ENCODE measurements at places on chromosomes 3 and 15.
A peak's percentile ranks its signal among the peaks of the same experiment; 100 is the strongest.

- no peak for DNase-seq
Measured at GRCh38 chr15:39621210-39621609, 40.3 kb downstream of the THBS1 start.

- DNase-seq = no peak
Measured at GRCh38 chr15:67172172-67172571, 82.3 kb downstream of the AAGAB start.

GRCh38 chr3:126316031-126316461, 41.2 kb downstream of the KLF15 start:
- no peak for DNase-seq

GRCh38 chr3:181741417-181741816, 29.7 kb downstream of the SOX2 start:
- DNase-seq = no peak

DNA sequence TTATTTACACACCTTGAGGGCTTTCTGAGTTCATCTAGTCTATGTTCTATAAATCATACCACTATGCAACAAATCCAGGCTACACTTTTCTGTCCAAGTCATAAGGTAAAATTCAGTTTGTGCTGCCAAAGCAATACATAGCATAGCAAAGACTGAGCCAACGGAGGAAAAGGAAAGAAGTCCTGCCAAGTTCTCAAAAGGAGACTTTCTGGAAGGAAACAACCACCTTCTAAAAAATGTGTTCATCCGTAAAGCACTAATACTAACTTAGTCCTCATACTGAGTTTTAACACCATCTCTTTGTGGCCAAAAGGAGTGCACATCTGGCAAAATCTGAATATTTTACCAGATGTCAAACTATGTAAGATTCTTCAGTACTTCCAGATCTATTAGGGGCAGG, 620.2 kb downstream of the RBMS3 start:
- DNase-seq = no peak

DNA sequence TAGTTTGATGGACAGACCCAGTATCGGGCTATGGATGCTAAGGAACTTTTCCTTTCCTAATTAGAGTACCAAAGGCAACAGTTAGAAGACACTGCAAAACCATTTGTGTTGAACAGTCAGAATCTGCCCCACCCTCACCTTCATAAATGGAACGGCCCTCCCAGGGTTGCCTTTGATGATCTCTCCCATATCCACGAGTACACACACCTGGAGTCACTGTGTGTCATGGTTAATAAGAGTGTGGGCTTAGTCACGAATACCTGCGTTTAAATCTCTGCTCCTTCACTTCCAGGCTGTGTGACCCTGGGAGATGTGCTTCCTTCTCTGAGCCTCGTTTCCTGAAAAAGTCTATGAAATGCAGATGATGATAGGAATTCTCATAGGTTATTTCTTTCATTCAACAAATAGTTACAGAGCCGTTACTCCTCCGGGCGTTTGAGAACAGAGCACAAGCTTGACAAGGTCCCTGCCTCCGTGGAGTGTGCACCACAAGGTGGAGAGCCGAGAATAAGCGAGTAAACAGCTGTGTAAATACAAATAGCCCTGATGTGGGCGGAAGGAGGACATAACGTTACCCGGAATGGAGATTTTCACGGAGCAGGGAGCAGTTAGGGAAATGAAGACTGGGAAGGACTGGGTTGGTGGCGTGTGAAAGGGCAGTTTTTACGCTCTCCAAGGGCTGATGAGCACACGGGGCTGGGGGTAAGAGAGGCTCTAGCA, 6.7 kb downstream of the SLC51A start:
- no peak for DNase-seq

DNA sequence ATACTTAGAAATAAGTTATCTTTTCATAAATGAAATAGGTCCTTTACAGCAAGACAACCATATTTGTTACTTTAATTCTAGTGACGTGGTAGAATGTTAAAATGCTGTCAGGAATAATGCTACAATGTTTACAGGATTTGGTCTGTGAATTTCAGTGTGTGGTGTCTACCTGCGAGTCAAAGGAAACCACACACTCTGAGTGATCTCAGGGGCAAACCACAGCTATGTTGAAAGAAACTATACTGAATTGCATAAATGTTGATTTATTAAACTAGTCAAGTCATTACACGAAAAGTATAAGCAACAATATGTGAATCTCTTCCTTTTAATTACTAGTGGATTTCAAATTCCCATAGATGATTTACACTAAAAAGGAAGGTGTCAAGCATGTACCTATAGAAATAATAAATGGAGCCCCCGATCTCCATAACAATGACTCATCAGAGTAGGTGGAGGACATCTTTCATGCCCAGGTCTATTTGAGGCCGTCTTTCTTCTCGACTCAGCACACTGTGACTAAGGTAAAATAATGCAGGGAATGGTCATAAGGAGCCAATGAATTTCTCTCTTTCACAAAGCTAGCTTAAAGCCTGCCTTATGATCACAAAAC, 463.0 kb downstream of the ERC2 start:
- no peak for DNase-seq

DNA sequence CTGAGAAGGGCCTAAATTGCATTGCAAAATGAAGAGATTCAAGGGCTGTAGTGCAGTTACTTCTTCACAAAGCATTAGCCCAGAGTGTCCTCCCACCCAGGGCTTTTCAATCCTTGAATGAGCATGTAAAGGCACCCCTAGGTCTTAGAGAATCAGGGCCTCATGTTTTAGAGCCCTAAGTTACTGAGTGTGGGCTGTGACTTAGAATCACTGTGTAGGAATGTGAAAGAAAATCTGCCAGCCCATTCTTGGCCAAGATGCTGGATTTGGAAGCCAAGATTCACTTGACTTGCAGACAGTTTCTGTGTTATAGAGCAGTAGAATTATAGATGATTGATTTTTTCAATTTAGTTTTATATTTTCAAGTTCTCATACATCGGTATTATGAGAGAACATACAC, 153.2 kb downstream of the MYRIP start:
- no peak for DNase-seq

GRCh38 chr15:35117543-35118265, 32.6 kb upstream of the NANOGP8 start:
- no peak for DNase-seq

DNA sequence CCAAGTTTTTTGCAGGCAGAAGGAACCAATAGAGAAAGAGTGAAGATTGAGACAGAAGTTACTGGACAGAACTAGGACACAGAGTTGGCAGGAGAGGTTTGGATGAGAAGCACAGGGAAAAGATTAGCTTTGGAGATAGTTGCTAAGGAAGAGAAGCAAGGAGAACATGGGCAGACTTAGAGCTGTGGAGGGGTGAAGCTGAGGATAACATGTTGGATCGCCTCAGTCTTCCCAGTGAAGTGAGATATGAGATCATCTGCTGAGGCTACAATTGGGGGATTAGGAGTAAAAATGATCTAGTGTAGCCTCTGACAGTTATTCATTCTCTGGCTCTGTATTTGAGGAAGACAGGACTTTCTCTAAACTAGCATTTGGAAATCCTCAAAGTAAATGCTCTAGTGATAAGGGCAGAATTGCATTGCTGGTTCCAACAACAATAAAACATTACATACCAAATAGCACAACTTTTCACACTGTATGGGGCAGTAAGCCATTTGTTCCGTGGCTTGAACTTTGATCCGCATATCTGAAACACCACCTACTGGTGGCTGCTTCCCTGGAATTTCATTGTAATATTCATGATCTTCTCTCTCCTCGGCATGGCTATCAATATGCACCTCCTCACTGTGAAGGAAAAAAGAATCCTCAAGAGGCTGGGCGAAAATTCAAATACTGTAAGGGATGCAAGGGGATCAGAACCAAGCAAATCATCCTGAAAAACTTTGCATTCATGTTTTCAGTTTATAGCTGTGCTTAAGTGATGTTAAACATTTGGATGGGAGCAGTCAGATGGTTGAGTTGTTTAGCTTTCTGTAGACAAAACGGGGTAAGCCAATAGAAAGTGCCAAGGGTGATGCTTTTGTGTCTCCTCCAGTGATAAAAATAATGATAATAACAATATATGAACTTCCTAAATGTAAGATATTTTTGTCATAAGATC, 22.2 kb upstream of the EID1 start:
- peak; percentile 56 for DNase-seq

GRCh38 chr3:59481776-59482400, 432.1 kb upstream of the CFAP20DC start:
- DNase-seq = no peak

DNA sequence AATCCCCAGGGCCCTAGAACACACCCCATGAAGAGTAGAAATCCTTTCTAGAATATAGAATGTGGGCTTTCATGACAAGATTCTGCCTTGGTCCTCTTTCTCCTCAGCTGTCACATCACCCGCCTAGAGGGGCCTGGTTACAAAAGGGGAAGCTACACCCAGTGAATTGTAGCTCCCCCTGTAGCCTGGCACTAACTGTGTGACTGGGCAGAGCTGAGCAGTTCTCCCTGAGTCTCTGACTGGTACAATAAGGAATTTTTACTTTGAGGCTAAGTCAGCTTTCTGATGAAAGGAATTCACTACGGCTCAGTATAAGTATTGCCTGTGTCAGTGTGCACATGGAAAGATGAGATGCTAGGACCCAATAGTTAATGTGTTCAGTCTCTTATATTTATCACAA, 28.7 kb upstream of the ZNF148 start:
- DNase-seq = peak; percentile 31

DNA sequence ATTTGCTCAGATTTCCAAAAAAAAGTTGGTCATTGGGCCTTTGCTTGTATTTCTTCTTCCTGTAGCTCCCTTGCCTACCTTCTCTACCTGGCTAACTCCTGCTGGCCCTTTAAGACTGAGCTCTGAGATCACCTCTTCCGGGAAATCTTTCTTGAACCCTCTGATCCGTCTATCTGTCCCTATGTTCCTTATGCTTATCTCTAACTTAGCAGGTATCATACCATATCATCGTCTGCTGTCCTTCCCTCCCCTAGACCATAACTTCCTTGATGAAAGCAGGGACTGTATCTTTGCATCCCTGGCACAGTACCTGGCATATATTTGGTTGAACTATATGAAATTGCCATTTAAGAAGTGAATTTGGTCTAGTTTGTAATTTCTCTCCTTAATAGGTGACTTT, 42.3 kb downstream of the PDE8A start:
- DNase-seq = no peak

- DNase-seq = no peak
Measured at GRCh38 chr3:5767304-5767703, 579.8 kb downstream of the EDEM1 start.

DNA sequence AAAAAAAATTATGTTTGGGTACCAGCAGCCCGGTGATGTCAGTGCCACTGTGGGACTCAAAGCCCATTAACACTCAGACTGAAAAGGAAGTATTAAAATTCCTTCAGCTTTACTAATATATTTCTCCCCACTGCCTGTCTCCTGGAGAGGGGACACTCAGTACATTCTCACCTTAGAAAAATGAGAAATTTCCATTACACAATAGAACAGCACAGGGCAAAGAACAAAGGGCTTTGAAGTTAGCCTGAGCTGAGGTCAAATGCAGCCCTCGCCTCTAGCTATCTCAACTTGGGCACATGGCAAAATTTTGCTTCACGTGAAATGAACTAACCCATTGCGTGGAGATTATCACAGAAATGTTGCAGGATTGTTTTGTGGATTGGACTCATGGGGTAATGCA, 80.8 kb downstream of the RARB start:
- DNase-seq = peak; percentile 44

DNA sequence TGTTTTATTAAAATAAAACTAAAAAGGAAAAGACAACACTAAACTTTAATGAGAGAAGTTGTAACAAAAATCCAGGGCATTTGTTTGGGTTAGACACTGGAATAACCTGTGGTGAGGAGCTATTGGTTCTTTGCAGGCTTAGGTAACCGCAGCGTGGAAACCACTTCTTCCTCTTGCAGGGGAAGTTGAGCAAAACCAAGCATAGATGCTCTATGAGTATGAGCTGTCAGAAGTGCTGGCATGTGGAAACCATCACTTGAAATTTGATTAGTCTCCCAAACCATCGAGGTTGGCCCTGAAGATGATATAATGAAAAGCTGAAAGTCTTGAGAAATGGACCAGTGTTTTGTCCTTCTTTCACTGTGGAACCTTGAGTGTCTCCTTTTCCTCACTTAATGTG, 127.1 kb upstream of the RBMS3 start:
- no peak for DNase-seq

DNA sequence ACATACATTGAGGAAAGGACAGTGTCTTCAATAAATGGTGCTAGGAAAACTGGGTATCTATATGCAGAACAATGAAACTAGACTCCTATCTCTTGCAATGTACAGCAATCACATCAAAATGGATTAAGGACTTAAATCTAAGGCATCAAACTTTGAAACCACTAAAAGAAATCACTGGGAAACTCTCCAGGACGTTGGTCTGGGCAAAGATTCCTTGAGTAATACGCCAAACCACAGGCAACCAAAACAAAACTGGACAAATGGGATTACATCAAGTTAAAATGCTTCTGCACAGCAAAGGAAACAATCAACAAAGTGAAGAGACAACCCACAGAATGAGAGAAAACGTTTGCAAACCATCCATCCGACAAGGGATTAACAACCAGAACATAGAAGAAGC, 14.5 kb downstream of the LAMP3 start:
- peak; percentile 47 for DNase-seq

DNA sequence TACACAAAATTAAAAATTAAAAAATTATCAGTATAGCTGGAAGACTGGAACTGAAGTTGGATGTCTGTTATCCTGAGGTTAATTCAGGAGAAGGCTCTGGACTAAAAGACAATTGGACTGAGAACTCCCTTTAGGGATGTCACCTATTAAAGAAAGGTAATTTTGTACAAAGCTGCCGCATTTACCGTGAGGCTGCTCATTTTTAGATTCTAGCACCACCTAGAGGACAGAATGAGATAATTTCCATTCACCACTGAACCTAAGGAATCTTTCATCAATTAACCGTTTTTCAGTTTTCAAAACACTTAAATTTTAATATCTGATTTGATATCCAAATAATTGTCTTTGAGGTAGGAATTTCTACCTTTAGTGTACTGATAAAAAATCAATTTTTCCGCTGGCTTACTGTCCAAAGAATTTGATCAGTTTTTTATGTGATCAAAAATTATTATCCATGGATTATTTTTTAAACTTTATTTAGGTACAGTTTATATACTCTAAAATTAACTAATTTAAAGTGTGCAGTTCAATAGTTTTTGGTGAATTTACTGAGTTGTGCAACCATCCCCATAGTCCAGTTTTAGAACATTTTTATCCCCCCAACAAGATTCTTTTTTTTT, 106.7 kb upstream of the TNIK start:
- no peak for DNase-seq

GRCh38 chr3:177800561-177800960, 603.3 kb upstream of the TBL1XR1 start:
- no peak for DNase-seq

- peak; percentile 90 for DNase-seq
Measured at GRCh38 chr3:54870423-54870822, 57.4 kb downstream of the LRTM1 start.

DNA sequence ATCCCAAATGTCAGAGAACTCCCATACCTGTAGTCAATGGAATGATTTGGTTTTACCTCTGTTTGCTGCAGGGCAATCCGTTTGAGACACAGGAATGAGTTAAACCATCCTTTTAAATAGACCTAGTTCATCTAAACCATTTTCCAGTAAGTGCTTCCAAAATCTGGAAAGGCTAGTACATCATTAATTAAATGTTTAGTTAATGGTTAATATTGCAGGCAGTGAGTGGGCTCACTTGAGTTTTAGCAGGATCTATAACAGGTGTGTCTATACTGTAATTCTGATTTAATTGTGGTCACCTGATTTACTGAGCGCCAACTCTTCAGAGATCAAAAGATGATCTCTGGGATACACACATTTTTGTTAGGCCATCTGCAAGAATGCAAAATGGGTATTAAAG, 353.9 kb upstream of the ROPN1 start:
- DNase-seq = no peak

- no peak for DNase-seq
Measured at GRCh38 chr15:62316413-62317060, 151.5 kb upstream of the C2CD4B start.
